ENCODE measurements at places on chromosomes 13 and 19.

- no peak for DNase-seq
Observed at GRCh38 chr19:17183858-17184321, 31.3 kb upstream of the USE1 start.

DNA sequence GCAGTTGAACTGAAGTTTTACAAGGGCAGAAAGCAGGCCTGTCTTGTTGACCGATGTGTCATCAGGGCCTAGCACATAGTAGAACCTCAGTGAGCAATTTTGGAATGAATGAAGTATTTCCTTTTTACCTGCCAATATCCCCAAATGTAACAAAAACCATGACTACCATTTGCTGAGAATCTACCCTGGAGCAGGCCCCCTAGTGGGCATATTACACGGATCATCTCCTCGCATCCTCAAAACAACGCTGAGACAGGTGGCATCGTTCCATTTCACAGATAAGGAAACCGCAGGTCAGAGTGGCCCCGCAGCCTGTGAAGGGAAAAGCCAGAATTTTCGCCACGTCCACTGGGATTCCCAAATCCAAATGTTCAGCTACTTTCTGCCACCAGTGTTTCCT is 77.9 kb downstream of the CACNA1A start:
- no peak for DNase-seq

GRCh38 chr13:110912651-110913051 is 2.2 kb downstream of the ANKRD10 start:
- DNase-seq, result no peak

DNA sequence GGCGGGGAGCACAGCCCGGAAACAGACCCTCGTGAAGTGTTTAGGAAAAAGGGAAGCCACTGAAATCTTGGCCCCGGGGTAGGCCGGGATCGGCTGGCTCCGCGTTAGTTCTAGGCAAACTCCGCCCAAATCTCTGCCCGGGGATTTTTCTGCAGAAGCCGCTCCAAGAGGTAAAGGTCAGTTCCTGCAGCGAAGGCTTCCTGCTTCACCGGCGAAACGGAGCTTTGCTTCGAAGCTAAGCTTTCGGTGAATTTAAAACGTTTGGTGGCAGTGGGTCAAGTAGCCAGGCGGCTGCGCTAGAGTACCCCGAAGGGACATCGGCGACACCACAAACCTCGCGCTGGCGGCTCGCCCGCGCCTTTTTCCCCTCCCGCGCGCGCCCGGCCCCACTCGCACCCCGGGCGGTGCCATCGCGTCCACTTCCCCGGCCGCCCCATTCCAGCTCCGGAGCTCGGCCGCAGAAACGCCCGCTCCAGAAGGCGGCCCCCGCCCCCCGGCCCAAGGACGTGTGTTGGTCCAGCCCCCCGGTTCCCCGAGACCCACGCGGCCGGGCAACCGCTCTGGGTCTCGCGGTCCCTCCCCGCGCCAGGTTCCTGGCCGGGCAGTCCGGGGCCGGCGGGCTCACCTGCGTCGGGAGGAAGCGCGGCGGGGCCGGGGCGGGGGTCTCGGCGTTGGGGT is 441 bp downstream of the GJB2 start:
- DNase-seq, result no peak

GRCh38 chr19:18057557-18057956 is 29.2 kb downstream of the IL12RB1 start:
- no peak for DNase-seq

DNA sequence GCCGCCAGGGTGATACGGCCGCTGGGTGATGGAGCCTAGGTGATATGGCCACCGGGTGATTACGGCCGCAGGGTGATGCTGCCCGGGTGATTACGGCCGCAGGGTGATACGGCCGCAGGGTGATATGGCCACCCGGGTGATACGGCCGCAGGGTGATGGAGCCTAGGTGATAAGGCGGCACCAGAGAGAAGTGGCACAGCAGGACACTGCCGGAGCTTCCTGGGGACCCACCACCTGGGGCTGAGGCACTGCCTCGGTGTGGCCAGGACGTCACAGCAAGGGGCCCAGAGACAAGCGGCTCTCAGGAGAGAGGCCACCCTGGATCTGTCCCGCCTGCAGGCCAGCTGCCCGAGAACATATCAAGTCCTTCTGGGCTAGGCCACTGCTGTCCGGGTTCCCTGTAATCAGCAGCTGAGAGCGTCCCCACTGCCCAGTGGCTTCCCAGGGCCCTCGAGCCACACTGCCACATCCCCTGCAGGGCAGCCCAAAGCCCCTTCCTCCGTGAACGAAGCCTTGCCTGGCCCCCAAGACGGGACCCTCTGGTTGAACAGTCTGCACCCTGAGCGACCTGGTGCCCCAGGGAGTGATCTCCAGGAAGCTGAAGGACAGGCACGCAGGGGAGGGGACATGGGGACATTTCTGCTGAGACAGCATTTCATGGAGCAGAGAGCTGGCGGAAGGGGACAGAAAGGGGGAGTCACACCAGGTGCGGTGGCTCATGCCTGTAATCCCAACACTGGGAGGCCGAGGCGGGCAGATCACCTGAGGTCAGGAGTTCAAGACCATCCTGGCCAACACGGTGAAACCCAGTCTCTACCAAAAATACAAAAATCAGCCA is 22.1 kb downstream of the ZNF787 start:
- DNase-seq, result no peak

- DNase-seq, result no peak
Observed at GRCh38 chr19:12788682-12789097, 2.6 kb upstream of the JUNB start.

- no peak for DNase-seq
Observed at GRCh38 chr13:24557081-24557480, 44.5 kb upstream of the PARP4 start.

GRCh38 chr13:21889651-21890050 is 218.8 kb downstream of the FGF9 start:
- DNase-seq, result no peak

DNA sequence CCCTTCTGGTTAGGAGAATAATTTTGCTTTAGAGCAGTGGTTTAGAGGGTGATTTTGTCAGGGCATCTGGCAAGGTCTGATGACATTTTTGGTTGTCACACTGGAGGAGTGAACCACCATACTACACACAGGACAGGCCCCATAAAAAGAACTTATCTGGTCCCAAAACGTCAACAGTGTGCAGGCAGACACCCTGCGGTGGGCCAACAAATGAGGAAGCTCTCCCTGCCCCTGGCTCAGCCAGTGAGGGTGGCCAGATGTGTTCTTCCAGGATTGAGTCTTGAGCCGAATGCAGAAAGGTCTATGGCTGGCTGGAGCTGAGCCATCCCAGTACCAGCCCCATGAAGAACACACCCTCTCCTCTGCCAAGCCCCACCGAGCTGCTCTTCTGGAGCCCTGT is 149.2 kb downstream of the MIPEP start:
- no peak for DNase-seq

DNA sequence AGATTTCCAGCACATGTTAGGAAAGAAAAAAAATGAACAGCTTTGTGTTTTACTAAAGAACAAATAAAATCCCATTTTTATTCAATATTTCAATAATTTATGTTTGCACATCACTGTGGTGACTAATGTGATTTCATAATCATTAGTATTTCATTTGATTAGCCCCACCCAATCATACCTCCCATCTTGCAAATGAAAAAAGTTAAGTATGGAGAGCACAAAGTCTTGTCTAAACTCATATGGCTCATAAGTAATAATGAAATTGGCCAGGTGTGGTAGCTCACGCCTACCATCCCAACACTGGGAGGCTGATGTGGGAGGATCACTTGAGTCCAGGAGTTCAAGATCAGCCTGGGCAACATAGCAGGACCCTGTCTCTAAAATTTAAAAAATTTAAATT is 3.8 kb downstream of the ZNF490 start:
- no peak for DNase-seq

All from stimulated activated CD4-positive, alpha-beta T cell treated with anti-CD3 and anti-CD28 coated beads, Interleukin-2, amount 100 ng/mL, for 4 hours (primary cell).